CD4-positive, alpha-beta T cell treated with Interleukin-6 for 4 hours (primary cell): ENCODE measurements at places on chromosomes 4 and X.
A peak's percentile ranks its signal among the peaks of the same experiment; 100 is the strongest.

GRCh38 chr4:100843910-100844309 lies 326.1 kb upstream of the EMCN start:
- no peak for DNase-seq

DNA sequence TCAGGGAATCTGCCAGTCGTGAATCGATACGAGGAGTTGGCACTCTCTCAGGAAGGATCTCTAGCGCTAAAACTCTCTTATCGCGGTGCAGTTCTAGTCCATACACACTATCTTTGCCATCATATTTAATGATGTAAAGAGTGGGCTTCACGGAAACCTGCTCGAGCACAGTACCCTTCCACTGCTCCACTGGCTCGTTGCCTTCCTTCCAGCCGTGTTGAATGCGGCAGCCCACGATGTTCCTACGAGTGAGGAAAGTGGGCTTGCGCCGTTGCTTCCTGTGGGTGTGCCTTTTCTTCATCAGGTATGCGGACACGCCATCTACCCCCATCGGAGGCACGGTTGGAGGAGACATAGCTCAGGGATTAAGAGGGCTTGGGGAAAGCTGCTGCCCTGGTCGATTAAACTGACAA lies 661 bp downstream of the SPIN4 start:
- DNase-seq: peak; percentile 26

- DNase-seq: no peak
Measured at GRCh38 chrX:285076-285677, 4.0 kb downstream of the PLCXD1 start.

- DNase-seq: no peak
Measured at GRCh38 chr4:77309496-77309895, 152.5 kb downstream of the CCNG2 start.

- DNase-seq: no peak
Measured at GRCh38 chrX:124594017-124594651, 247.8 kb downstream of the SH2D1A start.

GRCh38 chr4:188177997-188178675 lies 38.9 kb downstream of the TRIML1 start:
- no peak for DNase-seq

GRCh38 chr4:149932188-149932587 lies 116.5 kb upstream of the IQCM start:
- no peak for DNase-seq

- DNase-seq: no peak
Measured at GRCh38 chrX:38279188-38279587, 48.1 kb downstream of the RPGR start.

DNA sequence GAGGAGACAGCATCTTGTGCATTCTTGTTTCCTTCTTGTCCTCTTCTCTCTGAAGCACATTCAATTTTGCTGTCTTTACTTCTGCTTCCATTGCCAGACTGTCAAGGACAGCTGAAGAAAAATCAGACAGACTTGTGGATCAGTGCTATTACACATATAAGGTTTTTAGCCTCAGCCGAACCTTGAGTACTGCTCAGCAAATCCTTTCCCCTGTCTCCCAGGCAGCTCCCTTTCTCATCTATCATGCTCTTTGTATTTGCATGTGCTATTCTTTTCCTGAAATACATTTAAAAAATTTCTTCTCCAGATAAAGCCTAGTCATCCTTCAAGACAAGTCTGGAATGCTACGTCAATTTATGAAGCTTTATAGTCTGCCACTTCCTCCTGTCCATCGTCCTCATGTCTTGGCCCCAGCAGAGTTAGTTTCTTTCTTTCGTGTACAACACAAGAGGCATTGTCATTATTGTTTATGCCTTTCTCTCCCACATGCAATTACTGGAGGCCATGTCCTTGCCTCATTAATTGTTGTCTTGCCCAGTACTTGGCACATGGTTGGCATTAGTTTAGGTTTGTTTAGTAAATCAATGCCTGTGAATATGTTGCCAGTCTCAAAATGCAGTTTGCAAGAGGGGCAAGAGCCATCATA lies 45.1 kb downstream of the ADGRL3 start:
- DNase-seq: no peak

- DNase-seq: no peak
Measured at GRCh38 chr4:16256343-16256742, 30.1 kb upstream of the TAPT1 start.

GRCh38 chrX:9677098-9677739 lies 88.4 kb downstream of the GPR143 start:
- no peak for DNase-seq

DNA sequence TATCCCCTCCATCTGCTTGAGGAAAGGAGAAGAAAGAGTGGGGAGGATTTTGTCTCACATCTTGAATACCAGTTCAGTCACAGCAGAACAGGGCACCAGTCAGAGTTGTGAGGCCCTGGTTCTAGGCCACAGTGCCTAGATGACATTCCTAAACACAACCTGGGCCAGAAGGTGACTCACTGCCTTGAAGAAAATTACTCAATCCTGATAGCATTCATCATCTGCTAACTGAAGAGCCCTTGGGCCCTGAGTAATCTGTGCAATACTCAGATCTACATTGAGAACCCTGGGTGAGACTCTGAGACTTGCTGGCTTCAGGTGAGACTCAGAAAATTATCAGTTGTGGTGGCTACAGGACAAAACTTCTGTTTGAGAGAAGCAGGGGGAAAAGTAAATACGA lies 20.5 kb upstream of the PRR32 start:
- no peak for DNase-seq

DNA sequence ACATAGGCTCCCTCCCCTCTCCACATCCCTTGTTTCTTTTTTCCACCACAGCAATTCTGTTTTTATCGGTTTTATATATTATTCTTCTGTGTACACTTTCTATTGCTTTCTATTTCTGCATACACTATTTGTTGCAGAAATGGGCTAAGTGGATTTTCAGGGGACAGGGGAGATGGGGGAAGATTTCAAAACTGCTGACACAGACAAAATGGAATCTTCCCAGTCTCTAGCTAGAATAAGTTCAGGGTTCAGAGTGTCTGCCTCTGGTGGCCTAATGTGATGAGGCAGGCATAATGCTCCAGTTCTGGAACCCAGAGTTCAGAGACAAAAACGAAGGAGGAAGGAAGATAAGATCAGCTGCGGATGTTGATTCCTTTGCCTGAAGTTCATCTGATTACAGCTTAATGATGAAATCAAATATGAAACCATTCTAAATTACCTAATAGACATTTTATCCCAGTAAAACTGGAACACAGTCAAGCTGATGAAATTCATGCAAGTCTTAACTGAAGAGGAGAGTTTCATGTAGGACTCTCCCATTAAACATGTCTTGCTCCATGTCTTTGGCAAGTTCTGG lies 447.1 kb downstream of the AFF2 start:
- DNase-seq: no peak

DNA sequence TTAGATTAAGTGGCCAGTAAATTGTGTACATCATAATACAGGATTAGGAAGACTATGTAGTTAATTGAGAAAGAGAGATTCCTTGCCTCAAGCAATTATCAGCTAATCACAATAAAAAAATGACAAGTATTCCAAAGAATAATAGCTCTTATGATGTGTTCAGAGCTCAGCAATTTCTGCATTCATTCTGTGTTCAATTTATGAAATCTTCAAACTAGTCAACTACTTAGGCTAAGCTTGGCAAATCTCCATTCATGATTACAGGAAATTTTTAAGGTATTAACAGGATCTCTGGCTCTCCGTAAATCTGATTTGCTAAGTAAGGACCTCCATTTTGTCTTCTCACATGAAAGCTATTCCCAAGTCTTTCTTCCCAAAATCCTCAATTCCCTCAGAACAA lies 256.9 kb upstream of the TEX13A start:
- DNase-seq: no peak

- DNase-seq: no peak
Measured at GRCh38 chr4:124684301-124684700, 28.2 kb downstream of the ANKRD50 start.

DNA sequence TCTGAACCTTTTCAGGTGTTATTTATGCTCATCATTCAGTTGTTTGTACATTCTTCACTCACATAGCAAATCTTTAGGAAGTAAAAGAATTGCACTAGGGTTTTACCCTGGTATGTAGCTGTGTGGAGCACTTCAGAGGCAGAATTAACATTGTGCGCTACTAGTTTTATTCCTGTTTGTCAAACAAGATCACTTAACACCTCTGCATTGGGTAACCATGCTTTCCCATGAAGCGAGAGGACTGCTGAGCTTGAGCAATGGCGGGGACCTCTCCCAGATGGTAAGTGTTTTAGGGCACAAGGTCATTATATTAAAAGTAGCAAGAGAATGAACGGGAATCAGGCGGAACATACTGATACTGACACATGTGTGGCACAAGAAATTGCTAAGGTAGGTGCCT lies 59.2 kb downstream of the SHROOM3 start:
- no peak for DNase-seq

DNA sequence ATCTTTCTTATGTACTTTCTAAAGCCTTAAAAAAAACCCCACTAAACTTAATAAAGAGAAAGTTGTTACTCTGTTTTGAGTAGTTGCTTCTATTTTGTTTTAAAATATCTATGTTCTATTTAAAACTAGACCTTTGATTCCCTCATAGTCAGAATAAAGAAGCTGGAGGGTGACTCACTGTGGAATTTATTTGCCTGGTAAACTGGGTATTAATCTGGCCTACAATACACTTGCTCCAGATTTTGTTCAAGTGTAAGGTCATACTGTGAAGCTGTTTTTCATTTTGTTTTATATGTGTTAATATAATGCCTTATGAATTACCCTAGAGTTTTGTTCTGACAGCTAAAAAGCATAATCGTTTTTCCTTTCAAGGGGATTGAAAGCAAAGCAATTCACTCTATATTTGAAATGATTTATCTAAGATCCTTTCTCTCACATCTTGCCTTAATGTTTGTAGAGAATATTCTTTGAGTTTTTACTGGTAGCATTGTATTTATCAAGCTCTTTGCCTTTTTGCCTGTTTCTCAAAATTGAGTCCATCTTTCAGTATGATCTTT lies 277.4 kb upstream of the PITX2 start:
- DNase-seq: no peak

- no peak for DNase-seq
Measured at GRCh38 chr4:36773467-36773866, 471.1 kb upstream of the NWD2 start.

DNA sequence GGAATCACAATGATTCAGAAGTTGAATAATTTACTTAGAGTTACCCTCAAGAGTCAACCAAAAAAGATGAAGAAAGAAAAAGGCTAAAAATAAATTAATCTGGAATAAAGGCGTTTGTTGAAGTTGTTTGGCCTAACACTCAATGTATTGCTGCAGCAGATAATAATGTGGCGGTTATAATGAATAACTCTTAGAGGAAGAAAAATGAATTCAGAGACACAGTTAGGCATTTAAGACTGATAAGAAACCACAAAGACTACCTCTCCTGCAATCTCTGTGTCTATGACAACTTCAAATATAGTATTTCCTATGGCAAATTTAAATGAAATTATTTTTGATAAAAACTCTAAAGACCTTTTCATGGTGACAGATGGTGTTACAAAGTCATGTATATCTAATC lies 1369.1 kb upstream of the AGA start:
- DNase-seq: no peak

DNA sequence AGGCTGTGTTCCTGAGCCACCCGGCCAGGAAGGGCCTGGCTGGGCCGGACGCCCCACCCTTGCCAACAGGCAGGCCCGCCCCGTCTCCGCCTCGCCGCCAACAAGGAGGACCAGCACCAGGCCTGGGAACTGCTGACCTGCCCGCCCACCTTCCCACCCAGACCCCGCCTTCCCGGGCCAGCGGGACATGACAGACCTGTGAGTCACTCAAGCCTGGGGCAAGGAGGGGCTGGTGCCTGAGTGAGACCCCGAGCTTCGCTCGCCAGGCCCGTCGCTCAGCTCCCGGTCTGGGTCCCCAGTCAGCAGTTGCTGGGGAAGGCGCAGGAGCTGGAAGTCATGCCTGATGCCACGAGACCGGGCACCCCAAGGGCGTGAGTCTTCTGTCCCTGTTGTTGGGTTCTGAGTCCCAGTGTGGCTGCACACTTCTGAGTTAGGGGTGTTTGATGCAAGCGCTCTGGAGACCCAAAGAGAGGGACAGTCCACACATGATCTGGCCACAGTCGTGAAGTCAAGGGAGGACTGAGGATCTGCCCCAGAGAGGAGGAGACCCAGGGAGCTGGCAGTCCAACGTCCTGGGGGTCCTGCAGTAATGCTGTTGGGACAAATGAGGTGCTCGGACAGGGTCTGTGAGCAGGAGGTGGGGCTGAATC lies at the start of gene DNASE1L1:
TSS of gene DNASE1L1 (minus strand) at position 33 of the 650 bp plus-strand sequence. CDS start 3,686 bp downstream, outside the sequence.
- peak; percentile 36 for DNase-seq

DNA sequence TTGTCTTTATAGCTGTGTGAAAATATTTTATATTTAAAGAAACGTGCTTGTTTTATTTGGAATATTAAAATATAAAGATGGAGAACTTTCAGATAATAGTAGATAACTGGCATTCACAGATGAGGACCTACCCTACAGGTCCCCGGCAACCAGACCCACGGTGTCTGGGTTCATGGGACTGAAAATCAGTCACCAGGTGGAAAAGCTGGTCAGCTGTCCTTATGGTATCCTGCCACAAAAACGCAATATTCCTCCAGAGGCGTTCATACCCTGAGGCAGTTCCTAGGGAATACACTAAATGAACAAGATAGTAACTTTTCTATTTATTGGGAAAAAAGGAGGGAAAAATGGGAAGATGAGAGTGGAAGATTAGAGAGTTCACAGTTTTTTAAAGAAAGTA lies 1.2 kb downstream of the TLR6 start:
- DNase-seq: no peak

GRCh38 chr4:101938836-101939235 lies 148.3 kb downstream of the BANK1 start:
- no peak for DNase-seq

DNA sequence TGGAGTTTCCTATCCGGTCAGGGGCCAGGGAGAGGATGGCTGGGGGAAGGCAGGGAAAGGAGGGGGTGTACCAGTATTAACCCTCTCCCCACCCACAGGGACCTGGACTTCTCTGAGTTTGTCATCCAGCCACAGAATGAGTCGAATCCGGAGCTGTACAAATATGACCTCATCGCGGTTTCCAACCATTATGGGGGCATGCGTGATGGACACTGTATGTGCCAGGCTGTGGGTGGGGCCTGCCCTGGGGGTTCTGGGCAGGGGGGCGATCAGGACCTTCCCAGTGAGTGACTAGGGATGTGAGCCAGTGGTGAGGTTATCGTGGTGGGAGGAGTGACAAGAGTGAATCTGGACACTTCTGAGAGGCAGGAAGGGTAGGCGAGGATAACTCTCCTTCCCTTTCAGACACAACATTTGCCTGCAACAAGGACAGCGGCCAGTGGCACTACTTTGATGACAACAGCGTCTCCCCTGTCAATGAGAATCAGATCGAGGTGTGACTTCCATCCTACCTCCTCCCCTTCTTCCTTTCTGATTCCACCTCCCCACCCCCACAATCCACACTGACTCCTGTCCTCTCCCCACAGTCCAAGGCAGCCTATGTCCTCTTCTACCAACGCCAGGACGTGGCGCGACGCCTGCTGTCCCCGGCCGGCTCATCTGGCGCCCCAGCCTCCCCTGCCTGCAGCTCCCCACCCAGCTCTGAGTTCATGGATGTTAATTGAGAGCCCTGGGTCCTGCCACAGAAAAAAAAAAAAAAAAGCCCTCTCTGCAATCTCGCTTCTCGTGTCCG lies 14.6 kb downstream of the USP11 start:
- no peak for DNase-seq
